Stimulated activated CD4-positive, alpha-beta T cell treated with anti-CD3 and anti-CD28 coated beads, Interleukin-15, amount 100 ng/mL, for 1 hour (primary cell): ENCODE measurements at places on chromosomes 11 and 22.

- DNase-seq, result no peak
These were observed 28.7 kb upstream of the CBX6 start for GRCh38 chr22:38900677-38901076.

GRCh38 chr11:108853864-108854263 is 189.0 kb downstream of the DDX10 start:
- no peak for DNase-seq

- DNase-seq, result no peak
These were observed 69.0 kb upstream of the ZBED5 start for GRCh38 chr11:10926801-10927211.

DNA sequence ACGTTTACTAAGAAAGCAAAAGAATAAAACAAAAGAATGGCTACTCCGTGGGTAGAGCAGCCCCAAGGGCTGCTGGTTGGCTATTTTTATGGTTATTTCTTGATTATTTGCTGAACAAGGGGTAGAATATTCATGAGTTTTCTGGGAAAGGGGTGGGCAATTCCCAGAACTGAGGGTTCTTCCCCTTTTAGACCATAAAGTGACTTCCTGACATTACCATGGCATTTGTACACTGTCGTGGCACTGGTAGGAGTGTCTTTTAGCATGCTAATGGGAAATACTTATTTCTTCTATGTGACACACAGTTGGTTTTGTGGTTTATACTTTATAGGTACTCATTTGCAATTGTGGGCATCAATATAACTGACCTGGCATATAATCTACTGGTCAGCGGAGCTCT is 56.3 kb downstream of the SLN start:
- no peak for DNase-seq

- no peak for DNase-seq
These were observed 17.7 kb downstream of the RAB30 start for GRCh38 chr11:83054001-83054400.

- DNase-seq, result no peak
These were observed 33.3 kb downstream of the SMIM38 start for GRCh38 chr11:69189059-69189458.

GRCh38 chr11:79427611-79428327 is 13.1 kb downstream of the TENM4 start:
- no peak for DNase-seq

DNA sequence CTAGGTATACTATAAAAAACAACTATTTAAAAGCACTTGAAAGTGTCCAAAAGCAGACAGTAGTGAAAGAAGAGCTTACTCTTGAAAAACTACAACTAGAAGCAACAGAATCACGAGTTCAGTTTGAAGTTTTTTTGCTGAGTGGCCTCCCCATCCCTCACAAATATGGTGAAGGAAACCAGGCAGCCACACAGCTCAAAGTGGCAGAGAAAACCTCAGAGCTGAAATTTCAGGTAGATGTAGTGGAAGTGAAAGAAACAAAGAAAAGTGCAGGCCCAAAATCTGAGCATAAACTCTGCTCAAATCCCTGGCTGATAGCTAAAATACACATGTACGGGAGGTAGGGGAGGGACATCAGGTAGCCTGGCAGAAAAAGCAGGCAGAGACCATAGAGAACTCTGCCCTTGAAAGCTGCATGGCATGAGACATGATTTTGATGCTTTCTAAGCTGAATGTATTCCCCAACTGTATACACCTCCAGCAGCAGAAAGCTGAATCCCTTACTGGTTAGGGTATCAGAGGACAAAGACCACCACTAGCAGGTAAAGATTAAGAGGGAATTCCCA is 12.1 kb downstream of the BTBD10 start:
- DNase-seq, result no peak

DNA sequence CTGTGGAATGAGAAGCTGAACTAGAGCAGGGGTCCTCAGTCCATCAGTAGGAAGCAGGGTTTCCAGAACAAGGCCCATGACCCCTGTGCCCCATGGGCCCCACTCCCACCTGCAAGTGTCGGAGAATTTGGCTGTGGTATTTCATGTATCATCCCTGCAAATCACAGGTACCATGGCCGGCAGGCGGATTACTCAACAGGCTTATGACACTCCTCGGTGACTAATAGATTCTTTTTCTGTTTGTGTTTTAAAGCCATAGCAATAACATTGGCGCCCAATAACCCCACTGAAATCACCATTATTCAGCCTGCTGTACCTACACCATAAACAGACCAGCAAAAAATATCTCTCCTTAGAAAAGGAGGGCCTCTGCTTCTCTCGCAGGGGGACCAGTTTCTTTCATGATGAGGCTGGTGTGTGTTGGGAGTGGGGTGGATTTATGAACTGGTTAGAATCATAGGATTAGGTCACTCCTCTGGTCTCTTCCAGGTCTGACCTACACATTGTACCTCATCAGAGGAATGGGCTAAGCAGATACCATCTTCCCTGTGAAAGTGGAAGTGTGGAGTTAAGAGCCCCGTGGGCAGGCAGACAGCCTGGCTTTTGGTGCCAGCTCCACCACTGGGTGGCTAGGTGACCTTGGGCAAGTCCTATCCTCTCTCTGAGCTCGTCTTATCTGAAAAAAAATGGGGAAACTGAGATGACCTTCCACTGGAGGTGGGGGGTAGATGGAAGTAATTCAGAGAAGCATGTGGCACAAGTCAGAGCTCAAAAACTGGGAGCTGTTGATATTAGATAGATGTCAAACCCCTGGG is 60.2 kb upstream of the WNT11 start:
- no peak for DNase-seq

DNA sequence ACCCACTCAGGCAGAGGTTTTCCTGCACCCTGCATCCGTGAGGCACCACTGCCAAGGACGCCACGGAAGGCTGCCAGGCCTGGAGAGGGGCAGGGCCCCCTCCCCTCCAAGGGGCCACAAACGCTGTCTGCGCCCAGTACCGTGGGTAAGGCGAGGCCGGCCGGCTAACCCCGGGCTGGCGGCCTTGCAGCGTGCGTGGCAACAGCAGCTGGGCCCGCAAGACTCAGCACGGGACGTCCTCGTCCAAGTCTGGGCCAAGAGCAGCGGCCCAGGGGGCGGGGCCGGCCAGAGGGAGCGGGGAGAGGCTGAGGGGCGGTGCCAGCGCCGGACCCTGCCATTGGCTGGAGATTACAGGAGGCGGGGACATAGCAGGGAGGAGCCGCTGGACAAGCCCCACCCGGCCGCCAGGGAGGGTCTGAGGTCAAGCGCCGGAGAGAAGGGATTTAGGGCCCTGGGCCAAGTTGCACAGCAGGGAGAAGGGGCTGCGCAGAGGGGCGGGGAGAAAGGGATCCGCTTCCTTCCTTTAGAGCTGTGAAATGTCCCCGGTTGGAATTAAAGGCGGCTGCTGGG is 16.0 kb downstream of the SLC43A1 start:
- DNase-seq, result peak; percentile 16

GRCh38 chr11:118238421-118238820 is 13.6 kb upstream of the JAML start:
- DNase-seq, result no peak

- DNase-seq, result no peak
These were observed 7.3 kb upstream of the PLEKHA7 start for GRCh38 chr11:17021511-17021910.

DNA sequence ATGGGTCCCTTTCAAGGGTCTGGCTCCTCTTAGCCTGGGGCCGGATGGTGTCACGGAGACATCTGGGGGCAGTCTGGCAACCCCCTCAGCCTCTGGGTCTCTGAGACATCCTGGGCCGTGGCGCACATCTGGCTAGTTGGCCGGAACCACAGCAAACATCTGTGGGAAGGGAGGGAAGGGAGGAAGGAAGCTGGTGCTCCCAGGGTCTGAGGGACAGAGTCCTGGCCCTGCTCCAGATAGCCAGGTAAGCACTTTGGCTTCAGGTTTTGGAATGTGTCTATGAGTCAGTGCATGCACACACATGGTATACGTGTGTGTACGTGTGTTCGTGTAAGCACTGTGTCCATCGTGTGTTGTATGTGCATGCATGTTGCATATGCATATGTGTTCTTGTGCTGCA is 225.1 kb downstream of the MN1 start:
- DNase-seq, result no peak

GRCh38 chr11:117795638-117796455 is 1.2 kb downstream of the DSCAML1 start:
- DNase-seq, result no peak

- no peak for DNase-seq
These were observed 73.2 kb downstream of the SLC35F2 start for GRCh38 chr11:107785401-107785800.

GRCh38 chr11:100578831-100579311 is 108.2 kb upstream of the ARHGAP42 start:
- DNase-seq, result no peak

DNA sequence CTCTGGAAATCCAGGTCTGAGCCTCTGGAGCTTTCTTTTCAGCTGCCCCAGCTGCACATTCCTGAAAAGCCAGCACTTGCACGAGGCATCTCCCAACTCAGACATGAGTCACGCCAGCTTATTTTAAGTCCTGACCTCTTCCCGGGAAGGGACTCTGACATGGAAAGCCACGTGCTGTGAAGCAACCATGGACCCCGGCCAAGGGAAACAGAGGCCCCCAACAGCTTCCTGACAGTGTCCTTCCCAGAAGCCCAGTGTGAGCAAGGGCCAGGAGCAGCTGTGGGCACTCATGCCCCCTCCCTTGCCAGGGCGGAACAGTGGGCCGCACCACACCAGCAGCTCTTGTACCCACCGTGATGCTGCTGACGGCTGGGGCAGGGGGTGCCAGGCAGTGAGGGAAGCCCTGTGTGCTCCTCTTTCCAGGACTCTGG is 118.8 kb upstream of the CADM1 start:
- DNase-seq, result no peak

GRCh38 chr11:65934014-65934413 is 11.3 kb upstream of the TSGA10IP start:
- no peak for DNase-seq

DNA sequence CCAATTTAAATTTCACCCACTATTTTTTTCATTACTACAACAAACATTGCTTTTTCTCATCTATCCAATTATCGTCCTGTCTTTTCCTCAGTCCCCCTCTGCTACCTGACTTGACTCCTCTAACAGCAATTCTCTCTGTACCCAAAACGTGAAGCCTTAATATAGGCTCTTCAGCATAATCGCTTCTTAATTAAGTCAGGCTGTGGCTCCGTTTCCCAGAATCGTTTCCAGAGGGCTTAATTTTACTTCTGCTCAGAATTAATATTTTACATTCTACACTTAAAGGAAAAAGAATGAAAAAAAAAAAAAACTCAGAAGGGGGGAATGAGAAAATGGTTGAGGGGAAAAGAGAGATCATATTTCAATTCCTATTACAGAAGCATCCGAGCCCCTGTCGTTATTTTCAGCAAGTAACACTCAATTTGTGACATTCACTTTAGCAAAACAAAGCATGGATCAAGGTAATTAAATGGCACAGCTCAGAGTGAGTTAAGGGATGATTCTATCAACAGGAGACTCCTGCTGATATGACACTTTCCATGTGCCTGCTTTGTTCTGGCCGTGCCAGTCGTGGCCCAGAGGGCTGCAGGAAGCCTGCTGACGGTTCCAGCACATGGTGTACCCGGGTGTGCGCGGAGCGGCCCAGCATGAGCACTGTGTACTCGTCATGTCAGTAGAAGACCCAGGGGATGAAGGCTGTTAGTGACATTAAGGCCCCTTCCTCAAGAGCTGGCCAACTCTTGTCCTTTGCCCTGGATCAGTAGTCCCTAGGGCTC is 272.5 kb downstream of the NTM start:
- DNase-seq, result no peak

DNA sequence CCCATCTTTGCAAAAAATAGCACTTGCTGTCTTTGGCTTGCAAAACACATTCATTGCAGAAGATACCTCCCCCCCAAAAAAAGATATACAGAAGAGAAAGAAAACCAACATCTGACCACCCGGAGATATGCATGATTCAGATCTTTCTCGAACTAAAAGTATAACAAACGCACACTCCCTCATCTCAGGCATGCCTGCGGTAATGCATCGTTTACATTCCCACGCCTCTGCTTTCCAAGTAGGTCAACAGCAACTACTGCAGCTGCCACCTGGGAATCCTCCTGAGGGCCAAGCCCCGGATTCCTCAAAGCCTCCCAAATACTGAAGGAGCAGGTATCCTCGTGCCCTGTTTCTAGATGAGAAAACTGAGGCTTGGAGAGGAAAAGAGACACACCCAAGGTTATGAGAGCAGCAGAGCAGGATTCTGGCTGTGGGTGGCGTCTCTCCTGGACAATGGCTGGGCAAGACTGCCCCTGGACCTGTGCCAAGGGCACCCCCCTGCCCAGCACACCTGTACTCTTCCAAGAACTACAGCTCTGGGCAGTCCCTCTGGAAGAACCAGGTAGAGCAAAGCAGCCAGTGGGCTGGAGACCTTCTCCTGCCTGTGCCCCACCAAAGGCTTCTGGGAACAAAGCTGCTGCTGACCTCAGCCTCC is 38.1 kb downstream of the NUP50 start:
- no peak for DNase-seq

DNA sequence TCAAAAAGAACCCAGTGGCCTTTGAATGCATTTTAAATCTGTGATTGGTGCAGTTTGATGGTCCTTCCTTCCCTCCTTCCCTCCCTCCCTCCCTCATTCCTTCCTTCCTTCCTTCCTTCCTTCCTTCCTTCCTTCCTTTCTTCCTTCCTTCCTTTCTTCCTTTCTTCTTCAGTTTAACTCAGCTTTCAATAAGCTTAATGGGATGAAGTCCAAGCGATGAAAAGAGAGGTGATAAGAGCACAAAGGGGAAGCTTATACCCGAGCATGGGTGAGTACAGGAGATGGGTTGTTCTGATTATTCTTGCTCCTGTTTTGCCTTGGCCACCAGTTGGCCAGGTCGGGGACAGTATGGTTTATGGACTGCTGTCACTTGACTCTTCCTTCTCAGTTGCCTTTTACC is 605.6 kb downstream of the NTM start:
- DNase-seq, result no peak

GRCh38 chr11:67025750-67026149 is 2.8 kb downstream of the SYT12 start:
- DNase-seq, result no peak

DNA sequence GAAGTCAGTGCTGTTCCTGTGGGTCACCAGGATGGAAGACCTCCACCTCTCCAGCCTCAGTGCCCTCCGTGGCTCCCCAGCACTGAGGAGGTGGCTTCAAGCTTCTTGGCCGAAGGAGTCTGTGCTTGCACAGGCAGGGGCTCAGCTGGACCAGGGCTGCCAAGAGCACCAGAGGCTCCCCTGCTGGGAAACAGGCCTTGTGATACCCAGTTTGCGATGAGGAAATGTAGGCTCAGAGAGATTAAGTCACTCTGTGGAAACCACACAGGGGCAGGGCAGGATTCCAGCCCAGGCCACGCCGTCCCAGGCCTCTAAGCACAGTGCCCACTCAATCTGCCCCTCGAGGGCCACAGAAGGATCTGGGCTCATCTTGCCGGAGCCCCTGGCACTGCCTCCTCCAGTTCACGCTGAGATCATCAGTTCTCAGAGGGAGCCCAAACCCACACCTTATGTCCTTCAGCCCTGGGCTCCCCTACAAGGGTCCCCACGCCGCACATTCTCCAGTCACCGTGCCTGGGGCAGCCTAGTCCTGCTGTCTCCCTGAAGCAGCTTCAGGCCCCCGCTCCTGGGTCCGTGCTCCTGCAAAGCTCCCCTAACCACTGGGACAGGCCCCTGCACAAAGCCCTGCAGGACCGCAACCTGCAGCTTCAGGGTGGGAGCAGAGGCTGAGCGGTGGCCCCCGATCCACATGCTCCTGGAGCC is 21.6 kb downstream of the ANO1 start:
- no peak for DNase-seq
